Amygdala (tissue), 56 donors: ENCODE measurements at places on chromosomes 2 and 18.

GRCh38 chr18:3279201-3280185 lies 17.6 kb downstream of the MYL12B start:
- DNase-seq = no peak

DNA sequence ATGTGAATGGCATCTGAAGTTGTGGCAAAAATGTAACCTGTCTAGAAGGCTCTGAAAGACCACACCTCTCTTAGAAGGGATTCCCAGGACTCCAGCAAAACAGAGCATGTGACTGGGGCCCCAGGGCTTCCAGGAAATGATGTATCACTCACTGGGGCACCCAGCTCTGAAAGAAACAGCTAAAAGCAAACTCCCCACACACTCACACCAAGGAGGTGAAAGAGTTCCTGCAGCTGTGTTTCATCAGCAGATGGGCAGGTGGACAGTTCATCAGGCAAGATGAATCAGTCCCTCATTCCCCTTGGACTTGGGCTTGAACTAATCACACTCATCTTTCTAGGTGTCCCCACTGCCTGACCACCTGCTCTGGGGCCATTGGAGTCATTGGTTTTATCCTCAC lies 76.2 kb downstream of the CCBE1 start:
- DNase-seq = no peak

GRCh38 chr2:31729442-31730092 lies 148.8 kb upstream of the SRD5A2 start:
- no peak for DNase-seq

DNA sequence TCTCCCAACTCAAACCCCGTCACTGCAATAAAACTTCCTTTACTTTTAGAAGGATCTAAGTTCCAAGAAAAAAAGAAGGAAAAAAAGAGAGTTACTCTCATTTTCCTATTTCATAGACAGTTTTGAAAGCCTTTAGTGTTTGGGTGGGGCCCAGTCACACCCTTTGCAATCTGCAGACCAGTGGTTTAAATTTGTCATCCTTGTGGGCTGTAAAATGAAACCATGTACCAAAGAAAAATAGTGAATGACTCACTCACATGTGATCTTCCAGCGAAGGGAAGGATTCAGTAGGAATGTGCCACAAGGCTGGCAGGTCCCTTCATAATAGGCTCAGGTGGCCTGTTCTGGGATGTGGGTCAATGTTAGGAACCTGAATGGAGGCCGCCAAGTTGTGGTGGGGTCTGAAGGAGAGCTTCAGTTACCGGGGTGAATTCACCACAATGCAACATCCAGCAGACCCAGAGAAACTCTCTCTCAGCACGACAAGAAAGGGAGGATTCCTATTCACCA lies 28.3 kb downstream of the ANXA4 start:
- no peak for DNase-seq

DNA sequence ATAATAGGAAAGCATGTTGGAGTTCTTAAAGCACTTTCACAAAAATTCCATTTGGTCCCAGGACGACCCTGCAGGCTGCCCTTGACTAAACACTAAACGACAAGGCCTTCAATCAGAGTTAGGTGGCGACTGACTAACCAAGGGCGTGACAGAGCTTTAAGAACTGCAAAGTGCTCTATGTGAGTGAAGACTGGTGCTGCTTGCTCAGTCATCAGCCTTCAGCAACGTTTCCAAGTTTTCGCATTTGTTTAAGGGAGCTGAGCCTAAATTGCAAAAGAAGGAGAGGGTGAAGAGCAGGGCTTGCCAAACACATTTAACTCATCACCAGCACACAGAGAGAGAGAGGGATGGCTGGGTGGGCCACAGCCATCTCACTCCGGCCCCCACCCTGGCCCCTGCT lies 204.7 kb upstream of the PID1 start:
- DNase-seq = no peak

DNA sequence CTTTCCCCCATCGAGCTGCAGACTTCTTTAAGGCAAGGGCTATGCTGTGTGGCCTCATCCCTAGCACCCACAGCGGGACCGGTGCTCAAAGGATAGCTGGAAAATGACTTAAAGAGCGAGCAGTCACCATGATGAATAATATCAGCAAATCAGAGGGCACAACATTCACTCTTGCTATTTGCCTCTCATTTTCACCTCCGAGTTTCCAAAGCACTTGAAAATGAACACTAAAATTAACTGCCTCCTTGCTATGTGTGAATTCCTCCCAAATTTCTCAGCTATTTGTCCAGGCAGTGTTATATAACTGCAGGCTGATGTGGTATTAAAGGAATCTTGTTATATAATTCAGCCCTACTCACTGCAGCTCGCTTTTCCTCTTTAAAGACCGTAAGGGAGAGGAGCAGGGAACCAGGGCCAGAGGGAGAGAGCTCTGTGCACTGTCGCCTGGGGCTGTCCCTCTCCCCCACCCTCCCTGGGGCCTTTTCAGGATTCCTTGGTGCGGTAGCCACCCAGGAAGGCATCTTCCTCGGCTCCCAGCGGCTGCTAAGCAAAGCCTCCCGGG lies 1.4 kb downstream of the CYS1 start:
- peak; percentile 24 for DNase-seq

- DNase-seq = no peak
Measured at GRCh38 chr18:52570975-52571374, 231.0 kb downstream of the DCC start.

DNA sequence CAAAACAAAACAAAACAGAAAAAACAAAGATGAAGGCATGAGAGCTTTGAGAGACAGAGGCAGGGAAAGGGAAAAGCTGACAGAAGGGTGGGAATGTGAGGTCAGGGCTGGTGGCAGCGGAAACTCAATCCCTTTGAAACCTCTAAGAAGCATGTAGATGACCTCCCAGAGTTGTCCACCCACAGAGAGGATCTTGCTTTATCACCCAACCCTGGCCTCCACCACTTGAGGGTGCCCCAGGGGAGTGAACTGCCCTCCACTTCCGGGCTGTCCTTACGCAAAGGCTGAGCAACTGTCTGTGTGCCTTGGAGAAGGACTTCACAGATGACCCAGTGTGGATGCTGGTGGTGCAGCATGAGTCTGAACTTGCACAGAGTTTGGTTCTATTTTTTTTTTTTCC lies 26.7 kb downstream of the PDCL3 start:
- no peak for DNase-seq

DNA sequence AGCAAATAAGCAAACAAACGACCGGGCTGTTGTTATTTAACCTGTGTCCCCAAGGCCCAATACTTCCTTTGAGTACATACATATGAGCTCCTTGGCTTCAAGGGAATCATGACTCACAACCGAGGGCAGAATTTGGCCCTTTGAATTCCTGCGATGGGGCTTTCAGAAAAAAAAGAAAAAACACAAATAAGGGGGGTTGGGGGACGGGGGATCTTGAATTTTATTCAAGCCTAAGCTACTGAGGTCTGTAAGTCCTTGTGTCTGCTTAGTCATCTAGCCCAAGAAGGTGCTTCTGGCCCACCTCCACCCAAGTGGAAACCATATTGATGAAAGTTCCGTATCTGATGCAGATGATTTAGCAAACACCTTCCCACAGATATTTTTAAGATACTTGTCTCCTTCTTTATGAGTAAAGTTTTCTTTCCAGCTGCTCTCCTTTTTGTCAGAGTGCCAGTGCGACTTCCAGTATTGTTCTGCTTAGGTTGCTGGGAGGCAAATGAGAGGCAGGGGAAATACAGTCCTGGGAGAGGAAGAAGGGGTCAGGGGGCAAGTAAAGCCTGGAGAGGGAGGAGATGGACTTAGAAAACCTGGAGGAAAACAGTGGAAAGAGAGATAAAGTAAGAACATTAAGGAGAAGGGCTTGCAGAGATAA lies 169.6 kb downstream of the ZEB2 start:
- no peak for DNase-seq

- DNase-seq = no peak
Measured at GRCh38 chr2:20052229-20052851, 912 bp upstream of the LAPTM4A start.

- DNase-seq = no peak
Measured at GRCh38 chr18:48637081-48637990, 98.5 kb downstream of the CTIF start.

- no peak for DNase-seq
Measured at GRCh38 chr2:25044990-25045389, 3.1 kb downstream of the EFR3B start.

DNA sequence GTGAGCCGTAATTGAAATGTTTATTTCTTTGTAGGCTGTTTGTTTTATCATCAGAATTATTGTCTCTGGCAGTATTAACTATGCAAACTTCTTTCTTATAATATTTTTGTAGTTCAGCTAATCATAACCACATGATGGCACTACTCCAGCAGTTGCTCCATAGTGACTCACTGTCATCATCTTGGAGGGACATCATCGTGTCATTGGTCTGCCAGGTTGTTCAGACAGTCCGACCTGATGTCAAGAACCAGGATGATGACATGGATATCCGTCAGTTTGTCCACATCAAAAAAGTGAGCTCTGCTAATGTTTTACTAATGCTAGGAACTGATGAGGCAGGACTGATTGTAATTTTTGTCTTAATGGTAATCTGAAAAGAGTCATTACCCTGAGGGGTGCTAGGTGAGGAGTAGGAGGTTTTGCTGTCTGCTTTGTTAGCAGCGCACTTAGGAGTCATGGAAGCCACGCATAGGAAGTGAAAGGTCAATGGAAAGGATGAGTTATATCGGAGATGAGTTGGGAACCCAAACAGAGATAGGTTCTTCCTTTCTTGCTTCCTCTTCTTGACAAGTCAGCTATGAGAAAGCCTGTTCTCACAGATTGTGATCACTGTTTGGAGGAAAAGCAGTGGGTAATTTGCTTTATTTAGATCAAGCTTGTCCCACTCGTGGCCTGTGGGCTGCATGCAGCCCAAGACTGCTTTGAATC lies 49.2 kb downstream of the PIKFYVE start:
- DNase-seq = no peak

DNA sequence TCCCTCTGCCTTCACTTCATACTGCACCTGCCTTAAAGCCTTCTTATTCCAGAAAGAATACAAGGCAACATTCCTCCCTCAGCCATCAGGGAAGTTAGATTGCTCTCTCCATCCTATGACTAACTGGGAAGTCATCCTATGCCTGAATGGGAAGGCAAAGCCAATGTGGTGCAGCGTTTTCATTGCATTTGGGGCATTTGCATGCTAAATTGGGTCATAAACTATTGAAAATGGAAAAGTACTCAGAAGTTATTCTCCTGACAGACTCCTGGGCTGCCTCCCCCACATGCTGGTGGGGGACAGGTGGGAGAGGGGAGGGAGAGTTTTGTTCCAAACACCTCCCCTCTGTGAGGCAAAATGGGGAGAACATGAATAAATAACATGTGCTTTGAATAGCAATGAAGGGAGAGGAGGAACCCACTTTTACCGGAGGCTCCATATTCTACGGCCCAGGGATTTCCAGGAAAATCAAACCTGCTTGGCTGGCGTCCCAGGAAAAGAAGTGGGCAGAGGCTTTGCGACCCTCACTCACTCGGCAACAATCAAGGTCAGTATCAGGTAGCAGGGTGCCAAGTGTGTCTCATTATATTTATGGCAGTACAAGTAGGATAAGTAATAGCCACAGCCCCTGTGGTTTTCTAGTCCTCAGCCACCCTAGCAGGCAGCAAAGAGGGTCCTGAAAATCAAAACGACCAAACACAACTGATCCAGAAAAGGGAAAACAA lies 84.1 kb downstream of the BOD1L2 start:
- no peak for DNase-seq

DNA sequence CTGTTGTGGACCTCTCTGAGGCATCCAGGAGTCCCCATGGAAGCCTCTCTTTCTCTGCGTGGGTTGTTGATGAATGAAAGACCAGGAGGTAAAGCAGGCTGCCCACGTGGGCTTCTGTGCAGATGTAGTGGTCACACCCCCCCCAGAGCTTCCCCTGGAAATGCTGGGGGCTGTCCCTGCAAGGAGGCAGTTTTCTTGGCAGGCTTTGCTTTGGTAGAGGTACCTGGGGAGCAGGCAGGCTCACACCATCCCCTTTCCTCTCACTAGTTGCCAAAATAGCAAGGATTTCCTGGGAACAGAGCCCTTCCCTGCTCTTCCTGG lies 97.6 kb upstream of the MAP3K20 start:
- no peak for DNase-seq

DNA sequence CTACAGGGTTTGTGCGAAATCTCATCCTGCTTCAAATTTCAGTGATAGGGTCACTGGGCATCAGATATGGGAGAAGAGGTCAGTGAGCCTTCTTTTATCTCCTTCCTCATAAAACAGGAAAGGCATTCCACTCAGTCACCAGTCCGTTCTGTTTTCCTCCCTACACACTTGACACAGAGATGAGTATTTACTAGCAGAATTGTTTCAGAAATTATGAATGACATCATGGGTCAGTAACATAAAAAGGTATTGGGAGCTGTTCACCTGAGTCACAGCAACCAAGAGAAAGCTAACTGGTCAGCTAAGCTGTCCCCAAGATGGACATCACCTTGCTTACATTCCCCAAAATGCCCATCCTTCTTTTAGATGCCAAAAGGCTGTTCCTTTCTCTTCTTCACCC lies 96.3 kb downstream of the ACVR1 start:
- DNase-seq = no peak

DNA sequence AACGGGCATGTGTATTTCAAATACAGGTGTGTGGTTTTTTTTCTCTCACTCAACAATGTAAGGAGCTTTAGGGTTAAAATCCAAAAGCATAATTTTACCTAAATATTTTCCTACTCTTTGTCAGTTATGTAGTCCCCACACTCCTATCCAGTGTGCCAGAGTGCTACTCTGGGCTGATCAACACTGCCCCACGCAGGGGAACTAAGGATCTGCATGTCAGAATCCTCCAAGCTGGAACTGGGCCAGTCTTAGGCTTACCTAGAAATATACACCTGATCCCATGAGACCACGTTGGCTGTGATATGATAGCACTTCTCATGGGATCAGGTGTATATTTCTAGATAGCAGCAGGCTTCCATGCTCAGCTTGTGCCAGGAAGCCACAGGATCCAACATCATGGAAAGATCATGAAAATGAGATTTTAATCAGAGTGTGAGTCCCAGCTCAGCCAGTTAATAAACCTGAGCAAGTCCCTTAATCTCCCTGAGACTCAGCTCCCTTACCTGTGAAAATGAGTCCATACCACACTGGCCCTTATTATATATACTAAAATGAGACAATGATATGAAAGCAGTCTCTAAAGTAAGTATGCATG lies 29.7 kb downstream of the CCDC141 start:
- no peak for DNase-seq

GRCh38 chr2:6337472-6337820 lies 528.3 kb downstream of the CMPK2 start:
- DNase-seq = no peak

DNA sequence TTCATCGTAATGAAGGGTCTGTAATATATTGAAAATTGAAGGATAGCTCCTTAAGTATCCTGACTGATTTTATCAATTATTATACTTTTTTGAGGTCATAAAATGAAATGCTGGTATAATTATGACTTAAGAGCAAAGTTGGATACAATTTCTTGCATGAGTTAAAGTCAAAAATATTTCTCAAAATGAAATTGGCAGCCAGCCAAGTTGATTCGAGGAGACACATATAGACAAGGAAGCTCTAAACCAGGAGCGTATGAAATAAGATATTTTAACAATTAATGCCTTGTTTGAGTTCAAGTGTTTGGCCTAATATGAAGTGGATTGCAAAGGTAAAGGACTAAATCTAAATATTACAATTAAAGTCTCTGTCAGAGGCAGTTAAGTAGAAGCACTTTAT lies 260.4 kb upstream of the DSEL start:
- no peak for DNase-seq

- no peak for DNase-seq
Measured at GRCh38 chr2:41949091-41949882, 98.5 kb upstream of the PKDCC start.
